Stimulated activated CD4-positive, alpha-beta T cell treated with anti-CD3 and anti-CD28 coated beads, Interleukin-1b, Interleukin-23, amount 100 ng/mL, for 4 hours (primary cell): ENCODE measurements at places on chromosomes 2 and 18.

DNA sequence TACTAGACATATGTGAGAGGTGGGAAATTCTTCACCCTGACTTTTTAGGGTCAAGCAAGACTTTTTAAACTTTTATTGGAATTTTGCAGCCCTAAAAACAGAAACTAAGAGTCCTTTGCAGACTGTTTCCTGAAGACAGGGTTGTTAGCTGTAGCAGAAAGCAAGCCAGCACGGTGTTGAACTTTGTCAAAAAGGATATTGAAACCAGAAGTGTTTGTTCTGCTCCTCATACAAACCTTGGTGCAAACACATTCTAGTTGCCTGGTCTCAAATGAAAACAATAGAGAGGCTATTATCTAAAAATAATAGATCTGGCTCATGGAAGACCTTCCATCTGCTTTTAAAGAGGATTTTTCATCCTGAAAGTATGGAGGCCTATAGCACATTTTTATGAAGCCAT lies 65.8 kb upstream of the IGFBP5 start:
- DNase-seq = no peak

- no peak for DNase-seq
Measured at GRCh38 chr18:41783879-41784278, 171.2 kb upstream of the PIK3C3 start.

GRCh38 chr18:36564841-36565240 lies 264.0 kb downstream of the TPGS2 start:
- DNase-seq = no peak

DNA sequence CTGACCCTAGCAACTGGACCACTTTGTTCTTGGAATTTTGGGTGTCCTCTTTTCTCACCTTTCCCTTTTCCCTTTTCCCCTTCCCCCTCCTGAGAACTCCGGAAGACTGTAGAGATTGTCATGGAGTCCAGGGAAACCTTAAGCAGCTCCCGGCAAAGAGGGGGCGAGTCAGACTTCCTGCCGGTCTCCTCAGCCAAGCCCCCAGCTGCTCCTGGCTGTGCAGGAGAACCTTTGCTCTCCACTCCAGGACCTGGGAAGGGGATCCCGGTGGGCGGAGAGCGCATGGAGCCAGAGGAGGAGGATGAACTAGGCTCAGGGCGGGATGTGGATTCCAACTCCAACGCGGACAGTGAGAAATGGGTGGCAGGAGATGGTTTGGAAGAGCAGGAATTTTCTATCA lies 20.5 kb downstream of the SETBP1 start:
- DNase-seq = no peak

DNA sequence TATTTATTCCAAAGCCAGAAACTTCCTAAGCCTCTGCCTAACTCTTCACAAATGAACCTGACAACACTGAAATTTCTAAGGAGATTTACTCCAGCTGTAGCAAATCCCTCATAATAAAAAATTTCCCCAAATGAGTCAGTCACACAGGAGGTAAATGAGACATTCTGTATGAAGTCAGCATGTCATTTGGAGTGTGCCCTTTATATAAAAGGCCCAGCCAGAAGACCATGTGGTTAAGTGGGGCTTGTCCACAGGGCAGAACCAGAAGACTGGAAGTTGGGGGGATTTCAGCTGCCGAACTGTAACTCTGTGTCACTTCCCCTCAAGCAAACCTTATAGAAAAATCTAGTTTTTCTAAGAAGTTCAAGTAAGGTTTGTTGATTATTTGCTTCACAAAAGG lies 30.2 kb downstream of the NRP2 start:
- no peak for DNase-seq
